ENCODE measurements at places on chromosomes 3 and 15. TPM values are rescaled to one million over a fixed set of nuclear protein-coding genes. Genes with fewer than 3 reads are reported as not detected.

- DNase-seq: no peak
Observed at GRCh38 chr15:57184502-57184901, 191.8 kb upstream of the CGNL1 start.

GRCh38 chr15:63544258-63545026, 40.0 kb downstream of the USP3 start:
- DNase-seq: no peak

CYP8B1 gene
- not detected for total RNA-seq

DNA sequence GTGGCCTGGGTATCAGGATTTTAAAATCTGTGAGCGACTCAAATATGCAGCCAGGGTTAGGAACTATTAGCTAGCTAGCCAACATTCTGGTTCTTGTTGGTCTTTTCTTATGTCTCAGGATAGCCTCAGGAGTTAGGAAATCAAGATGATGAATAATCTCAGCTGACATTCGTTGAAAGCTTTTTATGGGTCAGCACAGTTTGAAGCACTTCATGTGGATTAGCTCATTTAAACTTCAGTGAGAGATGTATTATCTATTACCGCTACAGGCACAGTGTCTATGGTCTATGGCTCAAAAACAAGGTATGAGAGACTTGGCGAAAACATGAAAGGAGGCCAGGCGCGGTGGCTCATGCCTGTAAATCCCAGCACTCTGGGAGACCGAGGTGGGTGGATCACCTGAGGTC, 187.5 kb upstream of the THRB start:
- peak; percentile 93 for DNase-seq

DNA sequence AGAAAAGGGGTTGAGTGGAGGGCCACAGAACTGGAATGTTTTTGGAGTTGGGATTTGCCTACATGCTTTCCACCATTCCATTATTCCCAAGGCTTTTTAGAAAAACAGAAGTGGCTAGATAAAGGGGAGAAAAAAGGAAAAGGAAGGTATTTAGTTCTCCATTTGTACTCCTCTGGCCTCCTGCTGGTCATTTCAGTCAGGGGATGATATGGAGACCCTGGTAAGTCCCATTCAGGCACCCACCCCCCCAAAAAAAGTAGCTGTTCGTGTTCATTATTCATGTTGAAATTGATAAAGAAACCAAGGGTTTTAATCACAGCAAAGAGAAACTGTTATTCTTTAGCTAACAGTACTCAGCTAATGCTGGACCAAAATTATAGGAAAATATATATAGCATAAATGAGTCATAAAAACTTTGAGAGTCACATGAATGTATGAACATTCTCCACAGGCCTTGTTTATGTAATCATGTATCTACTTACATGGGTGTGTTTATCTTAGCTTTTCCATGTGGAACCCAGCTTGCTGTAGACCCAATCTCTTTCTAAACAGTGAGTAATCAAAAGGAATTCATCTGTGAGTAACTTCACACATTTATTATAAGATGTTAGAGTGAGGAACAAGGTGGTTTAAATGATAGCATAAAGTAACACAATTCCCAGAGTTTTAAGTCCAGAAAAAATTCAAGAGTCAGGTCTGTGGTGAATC, 167.2 kb downstream of the KCNMB2 start:
- DNase-seq: peak; percentile 8

DNA sequence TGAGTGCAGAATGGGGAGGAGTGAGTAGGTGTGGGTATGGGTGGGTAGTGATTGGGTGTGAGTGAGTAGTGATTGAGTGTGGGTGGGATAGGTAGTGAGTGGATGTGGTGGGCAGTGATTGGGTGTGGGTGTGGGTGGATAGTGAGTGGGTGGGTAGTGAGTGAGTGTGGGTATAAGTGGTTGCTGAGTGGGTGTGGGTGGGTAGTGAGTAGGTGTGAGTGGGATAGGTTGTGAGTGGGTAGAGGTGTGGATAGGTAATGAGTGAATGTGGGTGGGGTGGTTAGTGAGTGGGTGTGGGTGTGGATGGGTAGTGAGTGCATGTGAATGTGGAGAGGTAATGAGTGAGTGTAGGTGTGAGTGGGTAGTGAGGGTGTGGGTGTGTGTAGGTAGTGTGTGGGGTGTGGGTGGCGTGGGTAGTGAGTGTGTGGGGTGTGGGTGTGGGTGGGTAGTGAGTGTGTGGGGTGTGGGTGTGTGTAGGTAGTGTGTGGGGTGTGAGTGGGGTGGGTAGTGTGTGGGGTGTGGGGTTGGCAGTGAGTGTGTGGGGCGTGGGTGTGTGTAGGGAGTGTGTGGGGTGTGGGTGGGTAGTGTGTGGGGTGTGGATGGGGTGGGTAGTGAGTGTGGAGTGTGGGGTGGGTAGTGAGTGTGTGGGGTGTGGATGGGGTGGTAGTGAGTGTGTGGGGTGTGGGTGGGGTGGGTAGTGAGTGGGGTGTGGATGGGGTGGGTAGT, 5.3 kb downstream of the MINAR1 start:
- no peak for DNase-seq

- DNase-seq: no peak
Observed at GRCh38 chr3:164320962-164321361, 757.3 kb downstream of the SI start.

GPR87 gene
- not detected for total RNA-seq

- DNase-seq: no peak
Observed at GRCh38 chr15:81061490-81062253, 60.9 kb downstream of the TLNRD1 start.

DNA sequence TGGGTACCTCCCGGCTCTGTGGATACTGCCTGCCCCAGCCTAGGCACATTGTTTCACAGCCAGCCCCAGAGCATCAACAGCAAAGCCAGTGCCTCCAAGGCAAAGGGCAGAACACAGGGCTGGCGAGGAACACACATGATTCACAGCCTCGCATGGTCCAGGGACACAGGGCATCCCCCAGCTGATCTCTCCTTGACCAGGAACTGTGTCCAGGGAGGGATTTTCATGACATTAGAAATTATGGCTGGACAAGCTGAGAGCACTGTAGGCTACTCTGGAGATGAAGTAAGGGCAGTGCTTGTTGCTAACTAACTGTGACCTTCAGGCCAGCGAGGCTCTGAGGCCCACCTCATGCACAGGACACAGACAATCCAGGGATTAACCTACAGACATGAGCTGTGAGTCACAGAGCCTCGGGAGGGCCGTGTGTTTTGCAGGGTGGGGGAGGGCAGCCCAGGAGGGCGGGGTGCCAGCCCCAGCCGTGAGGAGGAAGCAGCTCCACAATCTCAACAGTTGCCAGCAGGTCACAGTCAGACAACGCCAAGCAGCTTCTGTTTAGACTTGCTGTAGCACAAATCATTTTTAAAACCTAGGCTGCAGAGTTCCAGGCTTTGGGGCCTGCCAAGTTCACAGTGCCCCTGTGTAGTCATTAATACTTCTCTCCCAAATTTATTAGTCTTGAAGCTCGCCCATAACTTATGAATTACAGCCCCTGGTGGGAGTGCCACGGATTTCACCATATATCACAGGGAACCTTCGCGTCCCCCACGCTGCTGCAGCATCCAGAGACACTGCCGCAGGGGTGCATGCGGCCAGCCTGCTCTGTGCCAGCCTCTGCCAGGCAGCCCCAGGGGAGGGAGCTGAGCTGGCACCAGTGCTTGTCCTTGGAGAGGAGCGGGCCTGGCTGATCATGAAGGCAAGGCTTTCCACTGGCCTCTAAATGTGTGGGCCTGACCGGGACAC, 114.7 kb downstream of the ETFA start:
- peak; percentile 93 for DNase-seq

LTF gene
- not detected for total RNA-seq

DAZL gene
- not detected for total RNA-seq

EPHB3 gene
- 3.0 TPM for total RNA-seq

CACNA2D3 gene
- under 0.01 TPM for total RNA-seq

DNA sequence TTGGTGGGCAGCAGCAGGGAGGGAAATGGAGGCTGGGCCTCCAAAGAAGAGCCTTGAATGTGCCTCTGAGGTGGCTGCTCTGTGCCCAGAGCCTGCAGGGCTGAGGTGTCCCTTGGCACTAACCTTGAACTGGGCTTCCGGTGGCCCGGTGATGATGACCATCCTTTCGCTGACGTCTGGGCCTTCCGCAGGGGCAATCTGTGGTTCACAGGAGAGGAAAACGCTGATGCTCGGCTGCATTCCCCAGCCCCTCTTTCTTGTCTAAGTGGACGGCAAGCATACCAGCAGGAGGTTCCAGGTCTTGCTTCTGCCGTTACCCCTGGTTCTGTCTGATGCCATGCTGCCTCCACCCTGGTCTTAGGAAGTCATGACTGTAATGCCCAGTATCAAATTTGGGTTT, 65.9 kb downstream of the SENP2 start:
- DNase-seq: no peak

IL17RC gene
- 41.8 TPM for total RNA-seq

DNA sequence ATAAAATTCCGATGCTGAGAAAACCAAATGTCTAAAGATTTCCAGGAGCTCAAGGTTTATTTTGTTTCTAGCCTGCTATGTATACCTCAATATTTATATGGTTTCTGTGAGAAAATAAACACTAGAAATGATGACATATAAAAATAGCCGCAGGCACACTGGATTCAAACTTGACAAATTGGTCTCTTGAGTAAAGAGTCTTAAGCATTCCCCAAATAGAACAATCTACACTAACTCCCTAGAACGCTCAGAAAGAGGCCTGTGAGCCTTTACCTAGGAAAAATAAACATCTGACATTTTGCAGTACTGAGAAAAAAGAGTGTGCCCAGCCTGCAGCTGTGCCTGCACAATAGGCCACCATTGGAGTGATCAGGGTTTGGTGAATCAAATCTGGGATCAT, 75.2 kb downstream of the NEK10 start:
- no peak for DNase-seq

FETUB gene
- total RNA-seq: not detected

EIF5A2 gene
- 20.8 TPM for total RNA-seq

LINGO1 gene
- not detected for total RNA-seq

- no peak for DNase-seq
Observed at GRCh38 chr15:64158363-64159134, 4.3 kb downstream of the PPIB start.

DNA sequence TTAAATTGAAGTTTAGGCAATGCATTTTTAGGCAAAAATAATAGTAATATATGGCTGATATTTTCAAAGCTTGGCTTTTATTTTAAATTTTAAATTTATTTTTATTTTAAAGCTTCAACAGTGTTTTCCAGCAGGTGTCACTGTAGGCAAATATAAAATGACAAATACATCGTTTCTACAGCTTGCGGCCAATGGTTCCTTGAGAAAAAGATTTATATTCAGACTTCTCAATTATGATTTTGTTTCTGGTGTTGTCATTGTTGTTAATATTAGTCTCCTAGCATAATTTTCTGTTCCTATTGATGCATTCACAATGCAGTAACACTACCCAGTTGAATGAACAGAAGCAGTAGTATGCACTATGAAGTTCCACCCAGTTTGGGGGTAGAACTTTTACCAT, 220.7 kb upstream of the DNAJC19 start:
- peak; percentile 44 for DNase-seq

DNA sequence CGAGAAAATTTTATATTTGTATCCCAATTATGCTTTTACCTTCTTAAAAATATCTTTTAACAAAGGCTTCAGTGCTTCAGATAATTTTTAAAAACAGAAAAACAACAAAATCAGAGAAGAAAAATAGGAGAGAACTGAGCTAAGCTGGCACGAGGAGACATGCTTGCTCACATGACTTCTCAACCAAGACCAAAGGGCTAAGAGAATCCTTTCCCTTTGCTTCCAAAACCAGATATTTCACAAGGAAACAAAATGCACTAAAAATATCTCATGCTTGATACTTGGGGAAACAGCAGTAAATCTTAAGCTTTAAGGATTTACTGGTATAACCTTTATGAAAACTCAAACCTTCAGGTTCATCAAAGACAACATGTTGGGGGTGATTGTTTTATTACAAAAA, 58.4 kb downstream of the CAPN7 start:
- DNase-seq: no peak

DNA sequence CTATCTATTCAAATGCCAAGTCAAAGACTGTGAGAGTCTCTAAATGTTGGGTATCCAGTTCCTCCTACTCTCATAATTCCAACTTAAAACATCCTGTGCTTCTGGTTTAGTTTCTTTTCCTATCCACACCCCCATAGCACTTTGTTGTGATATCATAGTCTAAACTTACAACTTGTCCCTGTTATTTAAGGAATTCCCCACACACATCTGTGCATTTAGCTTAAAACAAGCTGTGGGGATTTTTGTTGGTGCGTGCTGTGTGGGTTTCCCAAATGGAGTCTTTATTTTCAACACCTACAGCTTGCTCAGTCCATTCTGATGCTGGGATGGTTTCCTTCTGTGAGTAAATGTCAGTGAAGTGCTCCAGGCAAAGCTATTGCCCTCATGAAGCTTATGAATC, 167.3 kb downstream of the GMNC start:
- no peak for DNase-seq

DNA sequence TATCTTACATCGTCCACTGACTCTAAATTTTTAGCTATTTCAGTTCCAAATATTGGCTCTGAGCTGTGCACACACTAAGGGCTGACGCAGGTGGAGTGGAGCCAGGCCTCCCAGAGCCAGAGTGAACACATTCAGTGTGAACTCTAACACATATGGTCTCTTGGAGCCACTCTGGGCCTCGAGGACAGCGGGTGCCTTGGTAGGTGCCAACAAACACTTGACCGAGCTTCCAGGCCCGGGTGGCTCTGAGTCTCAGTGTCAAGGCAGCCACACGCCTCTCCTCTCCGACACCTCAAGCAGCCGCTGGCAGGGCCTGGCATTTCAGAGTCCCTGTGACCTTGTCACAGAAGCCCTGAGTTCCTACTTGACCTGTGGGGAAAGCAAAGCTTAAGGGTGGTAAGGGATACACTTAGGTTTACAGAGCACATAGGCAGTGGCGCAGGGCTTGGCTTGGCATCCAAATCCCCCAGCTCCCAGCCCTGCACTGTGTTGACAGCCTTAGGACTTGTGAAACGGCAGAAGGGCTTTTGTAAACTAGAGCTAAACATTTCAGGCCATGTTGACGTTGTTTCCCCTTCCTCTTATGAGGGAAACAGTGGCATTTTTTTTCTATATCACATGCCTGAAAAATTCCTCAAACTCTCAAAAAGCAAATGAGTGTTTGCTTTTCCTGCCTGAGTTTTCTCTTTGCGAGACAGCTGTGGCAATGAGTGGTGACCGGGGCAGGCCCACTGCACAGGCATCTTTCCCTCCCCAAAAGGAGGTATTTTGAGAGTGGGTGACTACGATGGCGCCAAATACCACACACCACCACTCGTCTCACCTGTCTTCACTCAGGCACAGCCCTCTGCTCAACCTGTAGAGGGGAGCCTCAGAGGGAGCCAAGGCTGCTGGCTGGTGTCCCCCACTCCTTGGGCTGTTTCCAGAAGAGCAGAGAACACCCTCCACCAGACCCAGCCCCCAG, 60.8 kb downstream of the DAPK2 start:
- peak; percentile 41 for DNase-seq

EDC3 gene
- 13.9 TPM for total RNA-seq

B2M gene
- total RNA-seq: 1,965 TPM

SERPINI1 gene
- 25.3 TPM for total RNA-seq

PIAS1 gene
- 14.8 TPM for total RNA-seq

GRCh38 chr3:9225268-9225667, 24.2 kb downstream of the SRGAP3 start:
- no peak for DNase-seq

- peak; percentile 97 for DNase-seq
Observed at GRCh38 chr3:42036483-42036823, 54.7 kb upstream of the TRAK1 start.

PCNP gene
- 78.5 TPM for total RNA-seq

- no peak for DNase-seq
Observed at GRCh38 chr15:90479656-90480055, 50.1 kb upstream of the CRTC3 start.
